ENCODE measurements at places on chromosomes 6 and 20.

- DNase-seq: no peak
Observed at GRCh38 chr6:130482645-130483390, 117.0 kb downstream of the TMEM200A start.

DNA sequence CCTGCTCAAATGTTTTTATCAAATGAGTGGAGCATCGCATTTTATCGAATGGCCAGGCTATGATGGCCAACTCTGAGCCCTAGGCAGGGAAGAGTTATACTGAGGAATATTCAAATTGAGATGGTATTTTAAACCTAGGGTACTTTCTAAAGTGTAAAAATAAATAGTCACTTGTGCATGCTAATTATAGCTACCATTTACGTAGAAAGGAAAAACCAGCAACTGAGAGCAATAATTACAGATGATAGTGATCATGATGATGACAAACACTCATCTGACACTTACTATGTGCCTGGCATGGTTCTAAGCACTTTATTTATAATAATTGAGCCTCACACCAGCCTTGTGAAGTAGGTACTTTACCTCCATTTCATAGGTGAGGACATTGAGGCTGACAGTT lies 455.7 kb downstream of the CD83 start:
- no peak for DNase-seq

GRCh38 chr6:106823732-106824351 lies 150.7 kb downstream of the CD24 start:
- DNase-seq: no peak

DNA sequence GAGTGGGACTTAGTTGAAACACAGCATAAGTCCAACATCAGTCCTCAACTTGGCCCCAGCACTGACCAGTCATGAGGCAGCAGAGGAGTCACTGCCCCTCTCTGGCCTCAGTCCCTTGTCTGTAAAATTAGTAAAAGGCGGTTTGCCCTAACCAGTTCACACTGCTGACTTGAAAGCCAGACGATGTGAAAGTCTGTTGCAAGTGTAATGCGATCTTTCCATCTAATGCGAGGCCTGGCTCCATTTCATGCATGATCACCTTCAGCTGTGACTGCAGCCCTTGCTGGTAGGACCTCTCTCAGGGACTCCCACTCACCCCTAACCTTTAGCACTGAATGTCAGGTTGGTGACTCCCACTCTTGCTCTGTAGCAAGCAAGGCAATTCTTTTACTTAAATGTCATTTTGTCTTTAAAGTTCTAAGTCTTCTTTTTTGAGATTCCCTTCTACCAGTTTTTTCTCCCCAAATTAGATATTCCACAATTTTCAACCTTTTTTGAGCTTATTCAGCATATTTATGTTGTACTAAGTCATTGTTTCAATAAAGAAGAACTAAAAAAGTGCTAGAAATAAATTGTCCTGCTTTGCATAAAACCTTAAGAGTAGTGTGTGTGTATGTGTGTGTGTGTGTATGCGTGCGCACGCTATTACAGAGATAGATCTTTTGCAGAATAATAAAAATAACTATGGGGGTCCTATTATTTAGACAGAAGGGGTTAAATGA lies 245.5 kb downstream of the PACRG start:
- no peak for DNase-seq

DNA sequence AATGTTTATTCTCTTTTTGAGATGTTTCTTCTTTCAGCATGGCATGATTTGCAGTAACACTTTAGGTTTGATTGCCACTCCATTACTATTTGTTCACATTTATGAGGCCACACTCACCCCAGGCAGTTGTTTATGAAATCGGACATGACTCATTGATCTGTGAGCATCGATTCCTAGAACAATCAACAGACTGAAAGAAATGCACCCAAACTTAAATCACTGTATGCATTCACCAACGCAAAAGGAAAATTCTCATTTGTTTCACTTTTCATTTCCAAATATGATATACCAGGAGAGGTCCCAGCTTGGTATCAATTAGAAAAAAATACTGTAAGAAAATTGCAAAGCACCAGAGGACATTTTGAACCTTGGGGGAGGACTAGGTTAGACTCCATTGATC lies 5.4 kb upstream of the GJA10 start:
- DNase-seq: no peak

DNA sequence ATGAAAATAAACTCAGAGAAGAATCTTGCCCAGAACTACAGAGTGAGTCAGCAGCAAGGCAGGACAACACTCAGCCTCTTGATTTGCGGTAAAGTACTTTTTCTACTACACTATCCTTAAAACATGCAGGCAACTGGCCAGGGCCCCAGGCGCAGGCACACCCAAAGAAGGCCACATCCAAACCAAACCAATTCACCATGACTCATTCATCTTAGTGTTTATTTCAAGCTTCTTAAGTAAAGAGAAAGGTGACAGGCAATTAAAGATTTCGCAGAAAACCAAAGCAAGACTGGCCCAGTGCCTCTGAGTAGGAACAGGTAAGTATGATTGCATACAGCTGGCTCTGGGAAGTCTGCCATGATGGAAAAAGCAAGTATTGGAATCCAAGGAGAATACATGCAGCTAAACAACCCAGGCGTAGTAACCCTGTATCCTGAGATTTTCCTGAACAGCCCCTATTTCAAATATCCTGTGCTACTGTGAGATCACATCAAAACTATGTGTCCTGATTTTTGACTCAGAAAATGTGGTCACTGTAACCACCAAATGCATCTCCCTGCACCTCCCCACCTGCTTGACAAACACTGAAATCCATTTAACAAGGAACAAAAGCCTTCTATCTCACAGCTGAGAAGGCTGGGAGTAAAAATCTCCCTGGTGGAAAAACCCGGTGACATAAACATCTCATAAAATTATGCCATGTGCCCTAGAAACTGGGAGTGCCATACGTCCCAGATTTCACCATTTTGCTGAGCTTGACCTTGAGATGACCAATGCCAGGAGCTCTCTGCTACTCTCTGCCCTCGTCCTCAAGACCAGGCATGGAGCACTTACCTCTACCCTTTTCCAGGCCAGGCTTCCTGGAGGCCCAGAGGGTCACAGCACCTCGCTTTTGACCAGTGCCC lies 12.4 kb downstream of the WFDC3 start:
- no peak for DNase-seq

- DNase-seq: no peak
Observed at GRCh38 chr6:108119769-108120141, 45.2 kb upstream of the OSTM1 start.

DNA sequence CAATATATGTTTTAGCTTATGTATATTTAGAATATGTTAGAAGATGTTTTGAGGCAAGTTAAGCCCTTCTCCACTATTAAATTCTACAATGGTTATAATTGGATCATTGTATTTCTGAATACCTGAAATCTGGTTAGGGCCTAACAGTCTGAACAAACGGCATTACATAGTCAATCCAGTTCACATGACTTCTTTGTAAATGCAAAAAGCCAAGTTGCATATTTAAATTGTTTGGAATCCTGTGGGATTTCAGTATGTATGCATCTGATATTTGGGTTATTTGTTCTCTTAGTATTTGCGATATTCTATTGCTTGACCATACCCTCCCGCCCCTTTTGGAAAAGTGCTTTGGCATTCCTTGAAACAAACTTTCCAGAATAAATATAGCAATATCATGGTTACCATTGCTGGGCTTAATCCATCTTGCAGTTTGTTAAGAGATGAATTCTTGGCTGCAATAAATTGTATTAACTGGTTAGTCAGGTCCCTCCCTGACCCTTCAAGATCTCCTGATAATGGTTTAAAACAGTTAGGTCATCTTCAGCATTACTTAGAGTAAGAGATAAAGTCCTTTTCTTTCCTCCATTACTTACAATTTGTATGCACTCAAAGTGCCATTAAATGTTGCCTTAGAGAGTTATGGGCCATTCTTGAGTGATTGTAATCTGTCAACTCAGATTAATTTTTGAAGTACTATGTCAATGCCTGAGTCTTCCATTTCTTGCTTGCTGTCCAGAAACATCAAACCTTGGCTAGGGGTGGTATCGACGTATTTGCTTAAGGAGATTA lies 36.5 kb downstream of the LRRC1 start:
- no peak for DNase-seq
